ENCODE measurements at places on chromosomes 5 and 9. TPM values are rescaled to one million over a fixed set of nuclear protein-coding genes. Genes with fewer than 3 reads are reported as not detected.

The CD274 gene
- total RNA-seq: 10.9 TPM

The OLFM1 gene
- 12.5 TPM for total RNA-seq

The PTBP3 gene
- total RNA-seq: 19.4 TPM

The ADGRD2 gene
- total RNA-seq: not detected

The PCDHGB2 gene
- total RNA-seq: 8.7 TPM

The ADRA1B gene
- total RNA-seq: 1.4 TPM

The SLC25A25 gene
- 4.8 TPM for total RNA-seq

The FAM193B gene
- total RNA-seq: 26.4 TPM

The OMD gene
- 4.4 TPM for total RNA-seq

The LIX1 gene
- not detected for total RNA-seq

GRCh38 chr5:20044460-20044859 is 56.5 kb upstream of the CDH18 start:
- DNase-seq: no peak

DNA sequence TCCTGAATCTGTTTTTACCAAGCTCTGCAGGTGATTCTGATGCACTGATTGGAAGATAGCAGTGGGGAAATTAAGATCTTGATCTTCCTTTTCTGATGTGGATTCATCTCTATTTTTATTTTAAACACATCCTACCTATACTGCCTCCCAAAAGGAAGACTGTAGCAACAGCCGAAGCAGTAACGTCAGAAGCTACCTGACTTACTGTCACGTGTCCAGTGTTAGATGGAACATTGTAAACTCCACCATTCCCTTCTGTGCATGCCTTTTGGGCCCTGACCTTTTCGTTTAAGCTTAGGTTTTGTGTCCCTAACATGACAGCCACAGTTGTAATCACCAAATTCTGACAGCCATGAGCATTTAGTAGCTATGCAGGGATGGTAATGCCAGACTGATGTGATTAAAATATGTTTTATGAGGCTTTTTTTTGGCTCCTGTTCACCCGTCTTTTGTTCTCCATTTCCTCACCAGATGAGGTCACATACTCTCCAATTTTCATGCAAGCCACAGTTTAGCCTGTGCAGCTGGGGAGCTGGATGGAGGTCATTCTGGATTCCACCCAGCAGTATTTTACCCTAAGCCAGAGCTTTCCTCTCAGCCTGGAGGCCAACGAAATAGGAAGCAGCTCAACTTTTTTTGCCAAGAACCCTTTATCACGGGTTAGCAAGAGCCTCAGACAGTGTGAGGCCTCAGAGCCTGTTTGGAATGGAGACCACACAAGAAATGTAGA is 15.6 kb upstream of the FOXD1 start:
- no peak for DNase-seq

DNA sequence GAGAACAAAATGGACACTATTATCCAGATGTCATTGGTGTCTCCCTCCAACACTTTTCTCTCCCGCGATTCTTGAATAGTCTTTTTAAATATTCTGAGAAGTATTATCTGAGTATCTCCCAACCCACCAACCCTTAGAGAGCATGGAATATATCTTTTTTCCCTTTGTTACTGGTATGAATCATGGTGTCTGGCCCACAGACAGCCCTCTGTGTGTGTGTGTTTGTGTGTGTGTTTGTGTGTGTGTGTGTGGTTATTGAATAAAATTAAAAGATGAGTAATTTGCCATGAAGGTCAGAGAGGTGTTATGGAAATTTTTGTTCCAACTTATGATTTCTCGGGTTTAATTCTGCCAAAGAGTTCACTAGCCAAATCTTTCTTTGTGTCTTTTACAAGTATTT is 47.7 kb downstream of the CAMK4 start:
- DNase-seq: no peak

GRCh38 chr5:28512648-28513047 is 1474.3 kb upstream of the CDH9 start:
- no peak for DNase-seq

- DNase-seq: no peak
Observed at GRCh38 chr9:125911861-125912644, 164.9 kb downstream of the PBX3 start.

DNA sequence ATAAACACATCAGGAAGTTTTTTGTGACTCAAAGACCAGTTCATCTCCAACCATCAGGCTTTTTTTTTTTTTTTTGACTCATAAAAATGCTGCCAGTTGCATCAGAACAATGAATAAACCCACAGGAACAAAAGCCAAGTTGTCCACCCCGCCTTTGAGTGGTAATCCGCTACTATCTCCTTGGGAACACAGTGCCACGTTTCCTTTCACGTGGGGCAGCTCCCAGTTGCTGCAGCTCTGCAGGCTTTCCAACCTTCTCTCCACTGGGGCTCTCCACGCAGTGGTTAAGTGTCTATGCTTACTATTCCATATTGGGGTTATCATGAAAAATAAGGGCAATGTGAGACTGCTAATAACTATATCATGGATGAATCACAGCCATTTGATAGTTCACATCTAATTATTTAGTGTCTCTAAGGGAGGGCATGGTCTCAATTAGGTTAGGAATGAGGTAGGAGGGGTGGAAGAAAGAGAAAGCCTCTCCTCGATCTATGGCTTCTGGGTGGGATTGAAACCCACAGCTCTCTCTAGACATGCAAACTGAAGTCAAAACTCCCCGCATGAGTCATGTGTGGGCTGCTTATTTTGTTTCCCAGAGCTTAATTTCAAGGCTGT is 55.8 kb upstream of the ACTBL2 start:
- no peak for DNase-seq

- DNase-seq: no peak
Observed at GRCh38 chr5:100832252-100833230, 70.5 kb downstream of the ST8SIA4 start.

- no peak for DNase-seq
Observed at GRCh38 chr5:6837095-6837494, 123.9 kb downstream of the TENT4A start.

GRCh38 chr5:91367908-91368648 is 15.0 kb downstream of the ARRDC3 start:
- DNase-seq: no peak

- peak; percentile 88 for DNase-seq
Observed at GRCh38 chr9:130053504-130054324, at the start of gene GPR107. Gene GPR107, plus strand, starts transcription at chr9:130053906. Its CDS starts 27 bp downstream, at chr9:130053933.

- DNase-seq: no peak
Observed at GRCh38 chr9:38675211-38675610, 44.7 kb downstream of the FAM240B start.

DNA sequence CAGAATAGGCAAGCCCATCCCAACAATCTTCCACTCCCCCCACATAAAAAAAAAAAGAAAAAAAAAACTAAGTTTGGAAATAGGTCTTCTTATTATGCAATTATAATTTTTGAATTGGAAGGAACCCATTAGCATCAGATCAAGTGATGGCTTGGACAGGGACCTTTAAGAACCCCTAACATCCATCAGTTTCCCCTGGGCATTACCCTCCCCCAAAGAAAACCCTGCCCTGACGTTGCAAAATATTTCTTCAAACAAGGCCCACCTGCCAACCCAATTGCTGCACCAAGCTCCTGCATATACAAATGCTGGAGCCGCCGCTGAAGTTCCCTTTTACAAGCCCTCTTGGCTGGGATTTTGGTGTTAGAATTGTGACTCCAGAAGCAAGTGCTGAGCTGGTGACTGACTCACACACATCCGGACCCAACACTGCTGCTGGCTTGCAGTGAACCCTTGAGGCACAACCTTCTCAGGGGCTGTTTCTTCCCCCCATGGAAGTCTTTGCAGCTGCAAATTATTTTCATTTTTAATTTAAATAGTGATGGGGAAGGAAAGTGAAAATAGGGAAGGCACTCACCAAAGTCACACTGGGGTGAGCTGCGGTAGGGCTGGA is 56.1 kb upstream of the AFAP1L1 start:
- peak; percentile 63 for DNase-seq

- no peak for DNase-seq
Observed at GRCh38 chr5:93352186-93352585, 228.8 kb downstream of the NR2F1-AS1 start.

GRCh38 chr9:136326061-136326760 is 1.1 kb upstream of the GPSM1 start:
- DNase-seq: peak; percentile 39

- DNase-seq: no peak
Observed at GRCh38 chr5:68316469-68316868, 100.9 kb downstream of the PIK3R1 start.

DNA sequence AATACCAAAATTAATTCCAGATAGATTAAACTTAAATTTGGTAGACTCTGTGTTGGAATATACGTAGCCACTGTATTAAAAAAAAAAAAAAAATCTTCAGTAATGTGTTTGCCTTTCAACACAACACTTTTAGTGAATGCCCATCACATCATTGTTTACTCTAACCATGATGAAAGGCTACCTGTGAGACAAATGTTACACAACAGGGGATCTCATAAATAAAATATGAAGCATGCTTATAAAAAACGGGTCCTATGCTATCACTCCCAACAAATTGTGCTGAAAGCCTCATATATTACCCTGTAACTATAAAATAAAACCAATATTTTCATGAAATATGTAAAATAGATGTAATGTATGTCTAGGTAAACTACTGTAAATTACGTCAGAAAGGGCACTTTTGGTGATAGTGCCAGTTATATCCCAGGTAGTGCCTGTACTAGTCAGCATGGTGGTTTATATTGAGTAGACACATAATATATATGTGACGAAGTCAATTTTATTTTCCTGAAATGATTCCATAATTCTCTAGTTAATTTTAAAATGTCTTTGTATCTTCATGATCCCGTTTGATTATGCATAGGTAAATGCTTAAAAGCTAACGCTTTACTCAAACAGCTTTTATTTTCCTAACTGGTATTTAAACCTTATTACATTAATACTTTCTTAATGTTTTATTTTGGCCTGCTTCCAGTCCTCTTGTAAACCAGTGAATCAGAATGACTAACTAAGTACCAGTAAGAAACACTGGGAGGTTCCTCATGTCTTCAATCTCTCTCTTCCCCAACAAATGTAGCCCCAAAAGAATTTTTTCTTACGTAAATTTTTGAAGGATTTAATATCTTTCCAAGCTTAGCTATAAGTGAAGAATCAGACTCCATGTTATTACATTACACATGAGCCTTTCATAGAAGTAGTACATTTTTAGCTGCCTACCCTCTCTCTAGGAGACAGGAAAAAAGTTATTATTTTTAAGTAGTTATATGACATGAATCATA is 420.3 kb downstream of the GABRG2 start:
- DNase-seq: no peak

- peak; percentile 56 for DNase-seq
Observed at GRCh38 chr5:180470966-180471582, 23.1 kb upstream of the CNOT6 start.
